NCI-H460 (cell line): ENCODE measurements at places on chromosomes 7 and 10.

- no peak for DNase-seq
Observed at GRCh38 chr10:18455086-18455884, 196.1 kb downstream of the NSUN6 start.

DNA sequence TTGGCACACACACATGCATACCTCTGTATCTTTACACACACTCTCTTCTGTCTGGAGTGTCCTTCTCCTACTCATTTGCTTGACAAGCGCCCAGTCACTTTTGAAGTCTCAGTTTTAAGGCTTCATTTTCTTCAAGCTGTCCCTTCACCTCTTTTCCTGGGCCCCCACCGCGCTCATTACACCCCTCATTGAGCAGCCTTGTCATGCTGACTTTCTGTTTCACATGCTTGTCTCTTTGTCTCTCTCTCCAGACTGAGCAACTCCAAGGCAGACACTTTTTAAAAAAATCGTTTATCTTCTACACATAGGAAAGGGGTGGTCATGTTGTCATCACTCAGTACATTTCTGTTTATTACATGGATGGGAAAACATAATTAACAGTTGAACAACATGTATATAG is 225.2 kb upstream of the FZD1 start:
- DNase-seq: no peak

- DNase-seq: no peak
Observed at GRCh38 chr10:33612551-33612950, 278.1 kb upstream of the NRP1 start.

DNA sequence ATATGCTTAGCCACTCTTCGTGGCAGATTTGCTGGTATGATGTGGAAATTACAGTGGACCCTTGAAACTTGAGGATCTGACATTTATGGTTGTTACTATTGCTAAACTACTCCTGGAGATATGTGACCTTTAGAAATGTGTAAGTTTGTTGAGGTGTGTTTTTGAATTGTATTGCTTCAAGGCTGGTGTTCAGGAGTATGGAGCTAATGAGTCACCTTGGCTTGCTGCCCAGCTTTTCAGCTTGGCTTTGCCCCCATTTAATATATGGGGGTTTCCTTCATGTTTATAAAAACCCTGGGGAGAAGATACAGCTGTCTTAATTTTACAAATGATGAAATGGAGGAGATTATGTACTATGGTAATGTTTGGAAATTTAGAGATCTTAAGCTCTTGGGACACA is 11.6 kb downstream of the HBP1 start:
- no peak for DNase-seq

GRCh38 chr7:157409149-157409752 is 72.4 kb downstream of the DNAJB6 start:
- DNase-seq: no peak

- DNase-seq: no peak
Observed at GRCh38 chr7:117362294-117362888, 39.5 kb upstream of the WNT2 start.

GRCh38 chr7:28418311-28418710 is 6.0 kb downstream of the CREB5 start:
- DNase-seq: no peak

DNA sequence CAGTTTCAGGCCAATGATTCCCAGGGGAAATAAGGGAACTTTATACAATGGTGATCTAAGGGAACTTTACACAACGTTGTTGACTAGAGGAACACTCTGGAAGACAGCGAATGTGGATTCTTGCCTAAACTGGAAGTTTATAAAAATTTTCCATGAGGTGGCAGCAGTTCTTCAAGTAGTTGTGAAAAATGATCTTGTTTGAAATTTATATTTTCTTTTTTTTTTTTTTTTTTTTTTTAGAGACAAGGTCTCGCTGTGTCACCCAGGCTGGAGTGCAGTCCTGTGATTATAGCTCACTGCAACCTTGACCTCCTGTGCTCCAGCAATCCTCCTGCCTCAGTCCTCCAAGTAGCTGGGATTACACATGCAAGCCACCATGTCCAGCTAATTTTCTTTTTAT is 32.1 kb upstream of the GTF2I start:
- no peak for DNase-seq

DNA sequence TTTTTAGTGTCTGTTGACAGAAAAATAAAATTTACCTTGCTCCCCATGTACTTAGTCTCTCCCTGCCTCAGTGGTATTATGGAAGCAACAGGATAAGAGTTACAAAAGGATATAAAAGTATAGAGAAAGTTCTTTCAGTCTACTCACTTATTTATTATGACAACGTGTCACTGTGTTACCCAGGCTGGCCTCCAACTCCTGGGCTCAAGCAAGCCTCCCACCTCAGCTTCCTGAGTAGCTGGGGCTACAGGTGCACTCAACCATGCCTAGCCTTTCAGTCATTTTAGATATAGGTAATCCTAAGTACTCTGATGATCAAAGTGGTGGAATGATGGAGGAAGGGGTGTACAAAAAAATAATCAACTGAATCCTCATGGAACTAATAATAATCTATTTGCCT is 215.2 kb upstream of the MKLN1 start:
- DNase-seq: no peak

DNA sequence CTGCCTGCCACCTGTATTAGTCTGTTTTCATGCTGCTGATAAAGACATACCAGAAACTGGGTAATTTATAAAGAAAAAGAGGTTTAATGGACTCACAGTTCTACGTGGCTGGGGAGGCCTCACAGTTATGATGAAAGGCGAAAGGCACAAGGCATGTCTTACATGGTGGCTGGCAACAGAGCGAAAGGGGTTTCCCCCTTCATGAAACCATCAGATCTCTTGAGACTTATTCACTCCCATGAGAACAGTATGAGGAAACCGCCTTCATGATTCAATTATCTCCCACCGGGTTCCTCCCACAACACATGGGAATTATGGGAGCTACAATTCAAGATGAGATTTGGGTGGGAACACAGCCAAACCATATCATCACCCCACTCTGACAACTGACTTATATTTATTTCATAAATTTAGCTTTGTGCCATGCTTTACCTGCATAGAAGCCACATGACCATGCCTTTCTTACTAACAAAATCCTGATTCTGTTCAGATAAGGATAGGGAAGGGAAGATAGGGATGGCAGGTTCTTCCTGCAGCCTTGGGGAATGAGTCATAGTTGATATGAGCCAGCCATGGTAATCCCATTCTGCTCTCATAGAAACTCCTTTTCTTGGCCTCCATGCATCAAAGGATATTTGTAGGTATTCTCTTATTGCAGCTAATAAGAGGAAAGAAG is 191.3 kb upstream of the AGK start:
- DNase-seq: no peak

- no peak for DNase-seq
Observed at GRCh38 chr10:119090026-119090795, 9.6 kb upstream of the EIF3A start.

- no peak for DNase-seq
Observed at GRCh38 chr10:80156216-80156615, 23.7 kb downstream of the PLAC9 start.

DNA sequence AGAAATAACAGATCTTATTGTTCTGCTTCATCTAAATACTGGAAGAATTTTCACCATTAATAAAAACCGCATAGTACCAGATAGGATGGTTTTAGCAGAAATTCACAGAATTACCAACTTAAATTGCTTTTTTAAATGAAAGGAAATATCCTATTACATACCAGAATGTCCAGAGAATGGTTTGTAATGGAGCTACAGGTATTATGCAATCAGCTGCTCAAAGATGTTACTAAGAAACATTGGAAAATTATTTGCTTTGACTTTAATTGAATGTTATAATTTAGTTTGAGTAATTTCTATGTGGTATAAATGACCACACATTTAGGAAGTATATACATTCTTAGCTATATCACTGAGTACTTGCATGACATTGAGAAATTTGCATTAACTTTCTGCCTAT is 338.3 kb downstream of the ETV1 start:
- no peak for DNase-seq

- no peak for DNase-seq
Observed at GRCh38 chr10:21602313-21602712, 68.3 kb downstream of the MLLT10 start.
